ENCODE measurements at places on chromosomes 7 and 10.
A peak's percentile ranks its signal among the peaks of the same experiment; 100 is the strongest.

- no peak for DNase-seq
Measured at GRCh38 chr10:25530306-25530705, 355.5 kb downstream of the GPR158 start.

- DNase-seq = no peak
Measured at GRCh38 chr10:60951272-60951724, 7.3 kb upstream of the RHOBTB1 start.

GRCh38 chr10:44249490-44249889 is 135.4 kb downstream of the CXCL12 start:
- DNase-seq = no peak

DNA sequence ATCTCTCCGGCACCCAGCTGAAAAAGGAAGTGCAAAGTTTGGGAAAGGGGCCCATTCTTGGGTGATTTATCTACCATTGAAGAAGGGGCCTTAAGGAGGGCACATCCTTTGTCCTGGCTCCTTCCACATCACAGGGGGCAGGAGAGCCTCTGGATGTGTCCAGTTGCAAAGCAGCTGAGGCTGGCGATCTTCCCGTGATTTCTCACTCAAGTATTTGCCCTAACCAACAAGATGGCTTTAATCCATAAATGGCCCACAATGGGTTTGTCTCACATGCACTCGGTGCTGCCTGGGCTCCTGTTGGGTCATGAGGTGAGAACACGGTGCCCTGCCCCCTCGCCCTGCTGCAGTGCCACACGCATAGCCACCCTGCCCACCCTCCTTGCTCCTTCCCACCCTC is 14.2 kb upstream of the FRMPD2 start:
- DNase-seq = no peak

DNA sequence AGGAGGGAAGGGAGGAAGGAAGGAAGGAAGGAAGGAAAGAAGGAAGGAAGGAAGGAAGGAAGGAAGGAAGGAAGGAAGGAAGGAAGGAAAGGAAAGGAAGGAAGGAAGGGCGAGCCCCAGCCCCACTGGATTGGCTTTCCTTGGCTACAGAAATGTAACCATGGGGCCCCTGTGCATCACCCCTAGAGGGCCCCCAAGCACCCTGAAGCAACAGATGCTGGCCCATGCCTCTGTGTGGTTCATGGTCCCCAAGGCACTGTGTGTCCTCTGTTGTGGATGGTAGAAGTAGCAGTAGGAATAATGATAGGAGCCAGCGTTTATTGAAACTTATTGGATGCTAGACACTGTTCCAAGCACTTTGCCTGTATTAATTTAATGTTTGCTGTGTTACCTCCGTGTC is 116.6 kb upstream of the MACROH2A2 start:
- peak; percentile 43 for DNase-seq

Data from GM12891 (cell line).